ENCODE measurements at places on chromosomes 11 and 22.
A peak's percentile ranks its signal among the peaks of the same experiment; 100 is the strongest.

DNA sequence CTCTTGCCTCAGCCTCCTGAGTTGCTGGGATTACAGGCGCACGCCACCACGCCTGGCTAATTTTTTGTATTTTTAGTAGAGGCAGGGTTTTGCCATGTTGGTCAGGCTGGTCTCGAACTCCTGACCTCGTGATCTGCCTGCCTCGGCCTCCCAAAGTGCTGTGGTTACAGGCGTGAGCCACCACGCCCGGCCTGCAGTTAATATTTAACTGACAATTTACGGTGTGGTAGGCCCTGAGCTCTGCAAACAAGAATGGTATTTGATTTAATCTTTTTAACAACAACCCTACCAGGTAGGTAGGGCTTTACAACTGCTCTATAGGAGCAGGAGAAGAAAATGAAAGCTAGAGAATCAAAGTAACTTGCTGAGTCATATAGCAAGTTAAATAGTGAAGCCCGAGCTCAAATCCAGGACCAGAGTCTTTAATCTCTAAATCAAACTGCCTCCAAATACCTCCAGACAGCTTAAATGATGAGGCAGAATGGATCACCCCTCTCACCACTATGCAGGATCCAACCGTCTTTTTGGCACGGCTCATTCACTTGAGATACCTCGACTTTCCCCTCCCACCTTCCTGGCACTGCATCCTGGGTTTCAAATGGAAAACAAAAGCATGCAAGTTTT is 9.4 kb downstream of the UEVLD start:
- no peak for DNase-seq

DNA sequence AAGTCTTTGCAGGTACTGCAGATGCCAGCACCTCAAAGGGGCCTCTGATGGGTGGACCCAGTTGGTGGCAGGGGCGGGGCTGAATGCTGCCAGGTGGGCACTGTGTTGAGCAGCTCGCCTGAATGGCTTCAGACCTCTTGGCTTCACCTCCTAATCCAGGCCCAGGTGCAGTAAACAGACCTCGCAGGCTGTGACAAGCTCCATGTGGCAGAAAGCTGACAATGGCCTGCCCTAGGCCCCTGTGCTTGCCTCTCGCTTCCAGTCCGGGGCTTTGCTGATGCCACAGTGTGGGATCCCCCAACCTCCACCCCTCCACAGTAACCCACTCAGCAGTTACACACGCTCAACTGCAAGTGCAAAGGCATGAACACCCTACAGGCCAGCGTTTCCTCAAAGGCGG is 9.4 kb downstream of the IGLL1 start:
- DNase-seq, result no peak

- DNase-seq, result peak; percentile 88
Observed at GRCh38 chr22:43142880-43143562, at the start of gene MCAT. TSS of gene MCAT (minus strand) at chr22:43143398. CDS start at chr22:43143348, 50 bp downstream.

DNA sequence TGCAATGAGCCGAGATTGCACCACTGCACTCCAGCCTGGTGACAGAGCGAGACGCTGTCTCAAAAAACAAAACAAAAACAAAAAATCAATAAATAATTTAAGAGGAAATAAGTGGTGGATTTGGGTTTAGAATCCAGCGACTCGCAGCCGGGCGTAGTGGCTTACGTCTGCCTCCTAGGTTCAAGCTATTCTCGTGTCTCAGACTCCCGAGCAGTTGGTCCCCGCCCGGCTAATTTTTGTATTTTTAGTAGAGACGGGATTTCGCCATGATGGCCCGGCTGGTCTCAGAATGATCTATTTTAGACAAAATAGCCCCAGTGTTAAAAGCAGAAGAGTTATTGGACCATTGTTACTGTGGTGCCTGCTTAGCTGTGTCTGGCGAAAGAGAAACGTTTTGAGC is 29.8 kb downstream of the SNU13 start:
- no peak for DNase-seq

DNA sequence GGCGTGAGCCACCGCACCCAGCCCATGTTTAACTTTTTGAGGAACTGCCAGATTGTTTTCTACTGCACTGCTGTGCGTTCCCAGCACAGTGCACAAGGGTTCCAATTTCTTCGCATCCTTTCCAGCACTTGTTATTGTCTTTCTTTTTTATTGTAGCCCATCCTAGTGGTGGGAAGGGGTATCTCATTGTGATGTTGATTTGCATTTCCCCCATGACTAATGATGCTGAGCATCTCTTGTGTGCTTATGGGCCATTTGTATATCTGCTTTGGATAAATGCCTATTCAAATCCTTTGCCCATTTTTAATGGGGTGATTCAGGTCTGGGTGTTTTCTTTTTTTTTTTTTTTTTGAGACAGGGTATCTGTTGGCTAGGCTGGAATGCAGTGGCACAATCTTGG is 36.6 kb upstream of the SYT7 start:
- no peak for DNase-seq

- no peak for DNase-seq
Observed at GRCh38 chr22:19657252-19658056, 56.8 kb upstream of the SEPTIN5 start.

DNA sequence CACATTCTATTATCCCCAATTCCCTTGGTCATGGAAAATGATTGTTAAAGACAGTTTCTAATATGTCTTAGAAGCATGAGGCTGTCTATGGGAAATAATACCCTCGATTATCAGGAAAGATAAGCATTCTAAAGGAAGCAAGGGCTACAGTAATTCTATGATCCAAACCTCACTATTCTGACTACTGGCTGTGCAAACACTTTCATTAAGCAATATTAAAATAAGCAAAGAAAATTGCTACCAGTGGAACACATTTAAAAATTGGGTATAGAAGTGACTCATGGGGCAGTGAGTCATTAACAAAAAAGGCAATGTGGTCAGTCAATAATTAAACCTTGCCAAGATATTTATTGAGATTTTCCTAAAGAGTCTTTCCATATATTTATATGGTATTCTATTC is 1415.2 kb upstream of the TENM4 start:
- no peak for DNase-seq

DNA sequence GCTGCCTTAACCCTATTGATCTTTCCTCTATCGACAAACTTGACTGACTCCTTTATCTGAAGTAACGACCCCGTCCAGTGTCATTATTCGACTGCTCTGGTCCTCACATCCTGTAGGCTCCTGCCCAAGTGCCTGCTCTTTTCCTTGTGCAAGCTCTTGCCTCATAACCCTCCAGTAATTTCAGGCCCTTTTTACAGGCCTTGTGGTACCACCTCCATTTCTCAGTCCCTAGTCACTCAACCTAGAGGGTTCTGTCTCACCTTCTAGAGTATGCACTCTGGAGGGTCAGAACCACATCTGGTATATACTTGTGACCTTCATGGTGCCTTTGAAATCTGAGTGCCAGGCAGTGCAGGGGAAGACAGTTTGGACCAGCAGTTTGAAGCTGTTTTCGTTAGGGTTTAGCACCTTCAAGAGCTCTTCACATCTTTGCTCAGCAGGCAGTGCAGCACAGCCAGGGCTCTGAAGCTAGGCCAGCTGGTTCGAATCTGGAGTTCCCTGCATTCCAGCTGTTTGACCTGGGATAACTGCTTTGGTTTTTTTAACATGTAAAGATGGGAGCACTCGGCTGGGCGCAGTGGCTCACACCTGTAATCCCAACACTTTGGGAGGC is 11.2 kb downstream of the SNRPD3 start:
- no peak for DNase-seq

DNA sequence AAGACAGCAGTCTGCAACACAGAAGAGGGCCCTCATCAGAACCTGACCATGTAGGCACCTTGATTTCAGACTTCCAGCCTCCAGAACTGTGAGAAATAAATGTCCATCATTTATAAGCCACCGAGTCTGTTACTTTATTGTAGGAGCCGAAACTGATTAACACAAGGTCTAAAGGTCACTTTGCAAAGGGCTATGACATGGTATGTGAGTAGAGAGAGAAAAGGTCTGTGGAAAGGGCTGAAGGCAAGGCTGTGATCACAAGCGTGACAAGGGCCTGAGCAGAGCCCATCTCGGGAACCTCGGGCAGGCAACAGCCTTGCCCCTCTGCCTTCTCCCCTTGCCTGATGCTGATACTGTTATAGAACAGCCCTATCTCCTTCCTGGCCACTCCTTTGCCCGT is 73.4 kb upstream of the TEAD1 start:
- no peak for DNase-seq
